Endothelial cell (in vitro differentiated cells): ENCODE measurements at places on chromosomes 7 and 10.
A peak's percentile ranks its signal among the peaks of the same experiment; 100 is the strongest.

- H3K27ac ChIP-seq = no peak overlapping the region
- no peak for DNase-seq
- peaks cover 28% of the 10 kb centered on the region for H3K4me1 ChIP-seq
- peak overlapping the region; percentile 70 for H3K4me3 ChIP-seq
- peaks cover 25% of the 10 kb centered on the region for H3K27me3 ChIP-seq
Measured at GRCh38 chr7:27205325-27206280, 5.7 kb upstream of the HOXA13 start.

GRCh38 chr7:78529392-78529791, 730.8 kb downstream of the PHTF2 start:
- no peaks in the 10 kb centered on the region for H3K36me3 ChIP-seq
- H3K27ac ChIP-seq = no peak overlapping the region
- no peak for DNase-seq
- H3K4me1 ChIP-seq = peaks cover 10% of the 10 kb centered on the region
- no peak overlapping the region for H3K4me3 ChIP-seq
- no peaks in the 10 kb centered on the region for H3K27me3 ChIP-seq

- no peak for DNase-seq
- H3K36me3 ChIP-seq = peaks cover 23% of the 10 kb centered on the region
- peak overlapping the region; percentile 97 for H3K4me3 ChIP-seq
- peaks cover 15% of the 10 kb centered on the region for H3K4me1 ChIP-seq
- peaks cover 13% of the 10 kb centered on the region for H3K27me3 ChIP-seq
- H3K27ac ChIP-seq = no peak overlapping the region
Measured at GRCh38 chr10:97738616-97739015, 1.7 kb downstream of the ZFYVE27 start.

- H3K27ac ChIP-seq = no peak overlapping the region
- H3K27me3 ChIP-seq = peaks cover 34% of the 10 kb centered on the region
- no peaks in the 10 kb centered on the region for H3K36me3 ChIP-seq
- peaks cover 2% of the 10 kb centered on the region for H3K4me1 ChIP-seq
- no peak overlapping the region for H3K4me3 ChIP-seq
- DNase-seq = no peak
Measured at GRCh38 chr10:101570428-101571270, 17.4 kb downstream of the POLL start.

DNA sequence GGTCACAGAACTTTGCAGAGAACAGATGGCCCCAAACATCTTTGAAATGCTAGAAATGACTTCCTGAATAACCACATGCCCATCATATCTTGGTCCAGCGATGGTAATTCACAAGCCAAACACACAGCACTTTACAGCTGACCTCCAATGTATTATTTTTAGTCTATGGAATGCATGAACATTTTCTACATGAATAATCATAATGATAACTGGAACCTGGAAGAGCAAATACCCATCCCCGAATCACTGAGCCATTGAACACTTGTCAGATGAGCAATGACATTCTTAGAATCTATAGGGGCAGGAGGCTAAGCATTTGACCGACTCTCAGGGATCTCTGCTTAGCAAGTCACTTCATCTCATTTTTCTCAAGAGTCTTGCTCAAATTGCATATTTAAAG, 167.3 kb downstream of the CREB5 start:
- no peak overlapping the region for H3K4me3 ChIP-seq
- H3K27me3 ChIP-seq = no peaks in the 10 kb centered on the region
- no peaks in the 10 kb centered on the region for H3K36me3 ChIP-seq
- peaks cover 25% of the 10 kb centered on the region for H3K4me1 ChIP-seq
- DNase-seq = no peak

DNA sequence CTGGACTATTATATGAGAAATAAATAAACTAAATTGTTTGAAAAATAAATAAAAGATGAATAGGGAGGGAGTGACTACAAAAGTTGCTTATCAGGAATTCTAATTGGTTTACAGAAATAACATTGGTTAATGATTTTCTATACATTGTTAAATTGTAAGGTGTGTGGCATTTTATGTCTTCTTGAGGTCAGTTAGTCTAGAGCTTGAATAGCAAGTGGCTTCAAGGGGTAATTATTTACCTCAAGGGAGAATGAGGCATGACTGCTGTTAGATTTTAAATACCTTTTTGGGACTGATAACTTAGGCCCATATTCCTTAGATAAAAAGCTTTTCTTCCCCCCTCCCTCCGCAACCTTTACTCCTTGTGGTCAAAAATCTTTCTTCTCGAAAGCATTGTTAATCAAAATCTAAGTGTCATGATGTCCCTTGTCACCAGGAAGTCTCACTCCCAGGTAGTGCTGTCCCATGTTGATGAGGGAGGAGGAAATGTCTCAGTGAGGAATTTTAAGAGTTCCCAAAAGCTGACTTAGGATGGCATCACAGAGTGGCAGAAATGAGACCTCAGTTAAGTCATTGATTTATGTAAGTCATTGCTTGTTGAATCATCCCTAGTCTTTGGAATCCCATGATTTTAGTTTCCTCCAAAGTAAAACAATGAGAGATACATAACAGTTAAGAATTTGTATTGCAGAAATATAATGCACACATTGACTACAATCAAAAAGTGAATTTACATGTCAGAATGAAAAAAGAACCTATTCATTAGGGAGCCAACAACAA, 71.5 kb downstream of the MAPK8 start:
- no peak for DNase-seq
- no peak overlapping the region for H3K4me3 ChIP-seq
- peaks cover 5% of the 10 kb centered on the region for H3K36me3 ChIP-seq
- peaks cover 4% of the 10 kb centered on the region for H3K27me3 ChIP-seq
